Stimulated activated CD4-positive, alpha-beta T cell treated with anti-CD3 and anti-CD28 coated beads, Interleukin-12 subunit alpha, Interleukin-12 subunit beta, amount 100 ng/mL, for 48 hours (primary cell): ENCODE measurements at places on chromosomes 7 and 10.

- no peak for DNase-seq
These were observed 121.3 kb downstream of the ADCY1 start for GRCh38 chr7:45695249-45695995.

DNA sequence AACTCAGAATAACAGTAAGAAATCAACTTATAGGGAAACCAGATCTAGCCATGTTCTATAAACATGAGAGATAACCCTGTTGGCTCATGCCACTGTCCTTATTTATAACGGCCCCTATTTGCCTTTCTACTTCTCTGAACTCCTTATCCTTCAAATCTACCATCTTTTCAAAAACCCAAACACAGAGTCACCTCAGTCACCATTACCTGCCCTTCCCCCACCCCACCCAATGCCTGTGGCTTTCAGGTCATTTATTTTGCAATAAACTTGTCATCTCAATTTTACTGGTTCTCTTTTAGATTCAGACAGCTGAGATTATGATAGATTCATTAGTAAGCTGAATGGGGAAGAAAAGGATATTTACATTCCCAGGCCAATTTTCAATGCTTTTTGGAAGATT lies 53.6 kb downstream of the KMT2C start:
- peak; percentile 10 for DNase-seq

DNA sequence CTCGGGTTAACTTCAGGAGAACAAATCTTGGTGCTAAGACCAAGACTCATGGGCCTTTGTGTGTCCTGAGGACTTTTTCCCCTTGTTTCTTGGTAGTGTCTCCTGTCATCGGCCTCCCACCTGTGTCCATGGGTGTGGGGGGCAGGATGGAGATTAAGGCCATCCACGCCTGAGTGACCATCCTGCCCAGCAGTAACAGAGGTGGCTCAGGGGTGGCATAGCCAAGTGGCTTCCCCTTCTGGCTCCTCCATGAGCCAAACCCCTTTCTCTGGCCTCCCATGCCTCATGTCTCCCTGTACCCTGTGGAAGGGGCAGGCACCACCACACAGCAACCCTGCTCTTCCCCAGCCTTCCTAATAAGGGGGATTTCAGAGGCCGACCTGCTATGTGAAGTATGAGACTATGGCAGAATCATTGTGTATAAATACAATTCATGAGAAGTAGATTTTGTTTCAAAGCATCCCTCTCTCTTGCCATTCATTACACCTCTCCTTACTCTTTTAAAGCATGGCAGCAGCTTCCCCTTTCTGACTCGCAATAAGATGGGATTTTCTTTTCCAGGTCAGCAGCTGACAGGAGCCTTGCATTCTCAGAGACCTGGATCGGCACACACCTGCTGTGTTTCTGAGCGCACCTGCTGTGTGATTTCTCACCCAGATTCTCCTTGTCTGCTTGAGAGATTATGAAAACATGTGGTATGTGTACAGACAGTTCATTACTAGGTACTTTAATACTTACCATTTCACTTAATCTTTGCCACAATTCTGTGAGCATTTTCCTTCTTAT lies 102.5 kb downstream of the XPNPEP1 start:
- no peak for DNase-seq

DNA sequence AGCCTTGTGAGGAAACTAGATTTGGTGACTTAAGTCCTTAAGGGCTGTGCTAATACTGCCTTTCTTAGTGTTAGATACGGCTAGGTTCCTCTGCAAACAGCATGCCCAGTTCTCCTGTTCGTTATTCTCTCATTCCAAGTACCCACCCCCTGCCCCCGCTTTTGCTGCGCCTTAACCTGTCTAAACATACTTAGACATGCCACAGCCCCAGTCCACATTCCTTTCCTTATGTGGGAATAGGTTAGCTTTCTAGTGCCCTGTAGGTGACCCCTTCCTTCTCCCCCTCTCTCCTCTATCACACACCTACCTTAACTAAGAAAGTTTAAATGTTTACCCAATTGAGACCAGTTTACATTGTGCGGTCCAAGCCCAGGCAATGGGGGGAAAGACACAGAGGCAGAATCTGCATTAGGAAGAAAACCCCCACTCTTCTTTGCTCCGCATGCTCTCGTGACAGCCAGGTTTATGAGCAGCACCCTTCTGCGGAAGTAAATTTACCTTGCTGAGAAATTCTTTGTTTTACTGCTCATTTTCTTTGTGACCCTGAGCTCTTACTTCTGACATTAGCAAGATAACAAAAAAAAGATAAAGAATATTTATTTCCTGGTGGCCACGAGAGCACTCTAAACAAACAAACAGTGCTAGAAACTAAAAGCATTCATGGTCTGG lies 48.8 kb downstream of the VIM start:
- no peak for DNase-seq

- DNase-seq, result no peak
These were observed 27.2 kb downstream of the C10orf71 start for GRCh38 chr10:49325916-49326783.
